NCI-H2171 (cell line): ENCODE measurements at places on chromosomes 1 and 21.

- peak; percentile 54 for DNase-seq
Observed at GRCh38 chr1:218345673-218346390, 696 bp downstream of the TGFB2 start.

DNA sequence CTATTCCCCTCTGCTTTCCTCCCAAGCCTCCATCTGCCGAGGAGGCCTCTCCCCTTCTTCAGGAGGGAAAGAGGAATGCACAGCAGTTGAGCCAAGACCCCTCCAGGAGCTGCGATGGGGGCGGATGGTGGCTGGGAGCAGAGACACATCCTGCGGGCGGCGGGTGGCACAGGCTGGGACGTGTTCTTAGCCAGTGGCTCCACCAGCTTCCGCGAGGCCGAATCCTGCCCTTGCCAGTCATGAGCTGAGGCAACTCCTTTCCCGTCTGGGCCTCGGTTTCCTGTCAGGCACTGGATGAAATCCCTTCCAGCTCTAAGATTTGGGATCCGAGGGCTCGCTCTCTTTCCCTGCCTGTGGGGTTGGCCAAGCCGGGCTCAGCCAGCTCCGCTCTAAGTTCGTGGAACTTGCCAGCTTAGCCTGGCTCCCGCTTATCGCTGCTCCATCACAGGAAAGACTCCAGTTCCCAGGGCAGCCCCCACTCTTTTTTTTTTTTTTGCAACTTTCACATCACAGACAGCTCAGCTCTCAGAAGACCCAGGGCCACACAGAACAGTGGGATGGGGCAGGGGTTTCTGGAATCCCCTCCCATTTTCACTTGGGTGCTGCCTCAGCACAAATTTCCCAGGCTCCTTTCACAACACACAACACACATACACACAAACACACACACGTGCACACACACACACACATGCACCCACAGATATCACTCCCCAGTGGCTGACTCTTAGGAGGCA is 506 bp downstream of the MYOM3 start:
- DNase-seq = no peak

DNA sequence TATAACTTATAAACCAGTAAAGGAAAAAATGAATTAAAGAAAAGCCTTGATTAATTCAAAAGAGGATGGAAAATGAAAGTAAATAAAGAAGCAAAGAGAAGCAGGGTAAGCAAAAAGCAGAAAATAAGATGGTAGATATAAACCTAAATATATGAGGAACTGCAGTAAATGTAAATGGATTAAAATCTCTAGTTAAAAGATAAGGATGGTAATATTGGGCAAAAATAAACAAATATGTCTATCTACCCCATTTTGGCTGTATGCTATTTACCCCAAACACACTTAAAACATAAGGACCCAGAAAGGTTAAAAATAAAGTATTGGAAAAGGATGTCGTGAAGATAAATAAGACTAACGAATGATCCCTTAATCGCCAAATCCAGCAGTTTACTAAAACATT is 161.9 kb downstream of the FOXD2 start:
- no peak for DNase-seq

- no peak for DNase-seq
Observed at GRCh38 chr1:208332774-208333126, 88.6 kb upstream of the PLXNA2 start.

DNA sequence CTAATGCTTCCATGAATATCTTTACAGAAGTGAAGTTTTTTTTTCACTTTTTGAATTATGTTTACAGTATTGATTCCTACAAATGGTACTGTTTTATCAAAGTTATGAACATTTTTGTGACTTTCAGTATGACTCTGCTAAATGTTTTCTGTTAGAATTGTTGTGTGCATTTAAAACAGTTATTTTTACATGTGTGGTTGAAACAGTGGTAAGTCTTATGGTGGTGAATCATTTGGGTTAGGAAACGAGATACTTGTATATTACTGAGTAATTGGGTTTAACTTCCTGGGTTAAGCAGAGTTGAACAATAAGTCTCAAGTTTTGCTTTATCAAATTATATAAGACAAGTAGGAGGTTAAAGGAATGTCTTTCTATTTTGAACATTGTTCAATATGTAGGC is 66.8 kb downstream of the VPS13D start:
- DNase-seq = no peak

DNA sequence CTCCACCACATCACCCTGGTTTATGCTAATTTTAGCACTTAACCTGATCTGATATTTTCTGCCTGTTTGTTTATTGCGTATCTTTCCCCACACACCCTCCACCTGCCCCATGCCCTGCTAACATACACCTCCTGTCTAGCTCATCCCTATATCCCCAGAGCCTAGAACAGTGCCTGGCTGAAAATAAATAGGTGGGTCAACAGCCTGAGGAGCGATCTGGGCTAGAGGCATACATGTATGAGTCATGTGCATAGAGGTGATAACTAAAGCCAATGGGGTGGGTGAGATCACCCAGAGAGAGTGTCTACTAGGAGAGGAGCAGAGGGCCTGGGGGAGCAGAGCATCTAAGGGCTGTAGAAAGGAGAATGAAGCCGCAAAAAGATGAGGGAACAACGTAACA is 2.7 kb downstream of the HTR1D start:
- no peak for DNase-seq

DNA sequence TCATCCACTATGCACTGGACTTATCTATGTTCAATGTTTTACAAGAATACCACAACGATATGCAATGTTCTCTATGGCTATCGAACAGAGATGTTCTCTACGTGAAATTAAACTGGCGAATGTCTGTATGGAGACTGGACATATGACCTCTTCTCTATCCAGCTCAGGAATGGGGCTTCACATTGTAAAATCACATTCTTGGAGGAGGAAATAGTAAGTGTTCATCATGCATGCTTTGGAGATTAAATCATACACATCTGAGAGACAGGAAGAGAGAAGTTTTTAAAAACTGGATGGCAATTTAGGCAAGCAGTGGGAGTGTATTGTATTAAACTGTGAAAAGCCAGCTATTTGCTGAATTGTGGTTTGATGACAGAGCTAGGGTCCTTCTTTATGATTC is 47.9 kb upstream of the RGL1 start:
- DNase-seq = no peak

DNA sequence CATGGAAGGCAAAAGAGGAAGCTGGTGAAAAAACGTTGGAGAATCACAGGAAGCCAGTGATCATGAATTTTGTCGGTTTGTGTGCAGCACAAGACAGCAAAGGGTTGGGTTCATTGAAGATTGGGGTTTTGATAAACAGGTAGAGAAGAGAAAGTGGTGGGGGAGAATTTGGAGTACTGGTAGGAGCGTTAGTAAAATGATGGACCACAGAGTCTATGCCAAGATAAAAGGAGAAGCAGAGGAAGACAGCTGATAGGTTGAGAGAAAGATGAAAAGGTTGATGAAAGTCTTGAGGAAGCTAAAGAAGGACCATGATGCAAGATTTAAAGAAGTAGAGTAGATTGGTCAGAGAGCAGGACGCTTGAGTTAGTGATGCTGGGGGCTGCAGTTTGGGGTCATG is 156.8 kb upstream of the POU3F1 start:
- DNase-seq = no peak

GRCh38 chr21:17688912-17689874 is 76.5 kb upstream of the BTG3 start:
- no peak for DNase-seq
